HT1080 (cell line): ENCODE measurements at places on chromosomes 2 and 18. TPM values are rescaled to one million over a fixed set of nuclear protein-coding genes. Genes with fewer than 3 reads are reported as not detected.

- no peak for DNase-seq
These were observed at the start of gene HDAC4 for GRCh38 chr2:239400596-239401066. Gene HDAC4 (minus strand): TSS chr2:239401020. CDS start chr2:239352699, 48,321 bp downstream.

- peak; percentile 65 for DNase-seq
These were observed 1232.3 kb upstream of the ZEB2 start for GRCh38 chr2:145752091-145752806.

GRCh38 chr2:73232403-73233153 is 461 bp downstream of the PRADC1 start:
- peak; percentile 15 for DNase-seq

GRCh38 chr2:13021470-13021957 is 304.8 kb downstream of the TRIB2 start:
- DNase-seq = no peak

DNA sequence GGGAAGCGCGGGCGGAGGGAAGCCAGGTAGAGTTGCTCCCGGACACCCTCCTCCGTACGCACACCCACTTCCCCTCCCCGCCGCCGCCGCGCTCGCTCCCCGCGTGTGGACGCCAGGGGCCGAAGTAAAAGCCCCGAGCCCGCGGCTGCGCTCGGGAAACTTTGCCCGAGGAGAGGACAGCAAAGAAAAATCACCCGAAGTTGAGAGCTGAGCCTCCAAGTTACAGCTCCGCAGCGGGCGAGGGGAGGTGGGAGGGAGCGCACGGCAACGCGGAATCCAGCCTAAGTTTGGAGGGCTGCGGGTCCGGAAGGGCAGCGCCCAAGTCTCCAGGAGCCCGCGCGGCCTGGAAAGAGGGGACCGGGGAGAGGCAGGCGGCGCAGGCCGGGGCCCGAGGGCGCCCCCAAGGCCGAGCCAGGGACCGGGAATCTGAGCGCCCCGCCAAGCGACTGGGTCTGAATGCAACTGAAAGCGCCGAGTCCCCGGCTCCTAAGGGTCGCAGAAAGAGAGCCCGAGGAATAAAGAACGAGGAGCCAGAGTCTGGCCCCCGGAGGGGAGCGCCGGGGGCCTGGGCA is 706 bp upstream of the BCL11A start:
- DNase-seq = peak; percentile 53

MYO1B gene
- 93.6 and 95.2 TPM in 2 replicates for total RNA-seq
